ENCODE measurements at places on chromosomes 16 and 17.

DNA sequence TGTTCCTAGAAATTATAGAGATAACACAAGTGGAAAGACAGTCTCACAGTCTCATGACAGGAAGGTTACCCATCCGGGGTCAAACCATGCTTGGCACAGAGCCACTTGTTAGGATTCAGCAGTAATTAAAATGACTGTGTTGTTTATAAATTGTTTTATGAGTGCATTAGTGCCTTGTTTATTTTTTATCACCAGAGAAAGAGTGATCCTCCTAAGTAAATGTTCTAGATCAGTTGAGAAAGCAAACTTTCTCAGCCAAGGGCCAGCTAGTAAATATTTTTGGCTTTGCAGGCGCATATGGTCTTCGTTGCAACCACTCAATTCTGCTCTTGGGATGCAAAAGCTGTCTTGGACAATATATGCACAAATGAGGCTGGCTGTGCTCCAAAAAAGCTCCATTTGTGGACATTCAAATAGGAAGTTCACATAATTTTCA lies 253.9 kb upstream of the CACNG5 start:
- peak; percentile 86 for DNase-seq

- DNase-seq, result no peak
These were observed 120.6 kb downstream of the MAP2K6 start for GRCh38 chr17:69535016-69535570.

DNA sequence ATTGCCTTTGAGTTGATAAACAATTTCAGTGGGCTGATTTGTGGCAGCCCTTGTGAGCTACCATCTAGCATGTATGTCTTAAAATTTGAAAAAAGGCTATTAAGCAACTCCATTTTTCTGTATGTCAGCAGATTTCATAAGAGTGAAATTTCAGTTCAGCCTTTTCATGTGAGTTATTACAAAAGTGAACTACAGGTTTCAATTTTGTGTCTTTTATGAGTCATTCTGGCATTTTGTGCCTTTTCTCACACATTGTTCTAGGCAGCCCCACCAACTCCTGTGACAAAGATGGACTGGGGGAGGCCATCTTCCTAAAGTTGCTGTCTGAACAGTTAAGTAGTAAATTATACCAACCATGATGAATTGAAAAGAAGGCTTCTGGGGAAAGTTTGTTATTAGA lies 52.1 kb downstream of the USP10 start:
- no peak for DNase-seq

GRCh38 chr17:82238472-82239201 lies 9.8 kb downstream of the SLC16A3 start:
- peak; percentile 66 for DNase-seq

DNA sequence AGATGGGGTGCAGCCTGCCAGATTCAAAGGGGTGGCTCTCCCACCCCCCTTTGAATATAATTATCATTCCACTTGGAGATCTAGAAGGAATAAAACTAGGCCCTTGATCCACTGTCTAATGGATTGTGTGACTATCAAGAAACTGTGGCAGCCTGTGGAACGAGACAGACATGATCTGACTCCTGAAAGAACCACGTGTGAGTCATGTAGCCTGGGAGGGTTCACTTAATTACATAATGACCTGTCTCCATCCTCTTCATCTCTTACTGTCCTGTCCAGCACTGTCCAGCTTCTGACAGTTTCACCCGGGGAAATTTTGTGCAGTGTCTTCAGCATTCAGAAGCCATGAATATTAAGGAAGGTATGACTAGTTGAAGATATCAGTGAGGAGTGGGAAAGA lies 43.3 kb upstream of the CDH13 start:
- no peak for DNase-seq

- no peak for DNase-seq
These were observed 612.1 kb downstream of the MAF start for GRCh38 chr16:78988361-78988969.

DNA sequence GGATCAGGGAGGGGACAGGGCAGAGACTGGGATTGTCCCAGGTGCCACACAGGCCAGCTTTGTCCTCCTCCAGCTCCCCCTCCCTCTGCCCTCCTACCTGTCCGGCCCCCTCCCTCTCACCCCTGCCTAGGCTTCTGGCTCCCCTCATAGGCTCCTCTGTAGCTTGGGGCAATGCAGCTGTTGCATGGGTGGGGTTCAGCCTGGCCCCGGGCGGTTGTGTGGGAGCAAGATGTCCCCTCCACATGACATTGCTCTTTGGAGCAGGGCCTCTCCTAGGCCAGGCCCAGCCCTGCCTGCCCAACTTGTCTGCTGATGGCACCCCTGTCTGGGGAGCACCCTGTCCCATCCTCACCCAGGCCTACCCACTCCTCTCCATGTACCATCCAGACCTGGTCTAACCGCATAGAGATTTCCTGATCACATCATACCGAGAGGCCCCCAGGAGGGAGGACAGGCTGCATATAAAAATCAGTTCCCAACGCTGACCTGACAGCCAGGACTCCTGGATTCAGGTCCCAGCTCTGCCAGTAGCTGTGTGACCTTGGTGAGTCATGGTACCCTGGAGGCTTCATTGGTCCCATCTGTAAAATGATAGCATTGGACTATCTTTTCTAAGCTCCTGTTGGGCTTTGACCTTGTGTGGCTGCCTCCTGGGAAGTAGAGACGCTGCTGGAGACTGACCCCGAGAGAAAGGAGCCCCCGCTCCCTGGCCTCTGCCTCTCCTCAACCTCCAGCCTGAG lies 48.8 kb upstream of the DLX4 start:
- no peak for DNase-seq

- peak; percentile 39 for DNase-seq
These were observed 73.9 kb downstream of the RPGRIP1L start for GRCh38 chr16:53629607-53630312.

DNA sequence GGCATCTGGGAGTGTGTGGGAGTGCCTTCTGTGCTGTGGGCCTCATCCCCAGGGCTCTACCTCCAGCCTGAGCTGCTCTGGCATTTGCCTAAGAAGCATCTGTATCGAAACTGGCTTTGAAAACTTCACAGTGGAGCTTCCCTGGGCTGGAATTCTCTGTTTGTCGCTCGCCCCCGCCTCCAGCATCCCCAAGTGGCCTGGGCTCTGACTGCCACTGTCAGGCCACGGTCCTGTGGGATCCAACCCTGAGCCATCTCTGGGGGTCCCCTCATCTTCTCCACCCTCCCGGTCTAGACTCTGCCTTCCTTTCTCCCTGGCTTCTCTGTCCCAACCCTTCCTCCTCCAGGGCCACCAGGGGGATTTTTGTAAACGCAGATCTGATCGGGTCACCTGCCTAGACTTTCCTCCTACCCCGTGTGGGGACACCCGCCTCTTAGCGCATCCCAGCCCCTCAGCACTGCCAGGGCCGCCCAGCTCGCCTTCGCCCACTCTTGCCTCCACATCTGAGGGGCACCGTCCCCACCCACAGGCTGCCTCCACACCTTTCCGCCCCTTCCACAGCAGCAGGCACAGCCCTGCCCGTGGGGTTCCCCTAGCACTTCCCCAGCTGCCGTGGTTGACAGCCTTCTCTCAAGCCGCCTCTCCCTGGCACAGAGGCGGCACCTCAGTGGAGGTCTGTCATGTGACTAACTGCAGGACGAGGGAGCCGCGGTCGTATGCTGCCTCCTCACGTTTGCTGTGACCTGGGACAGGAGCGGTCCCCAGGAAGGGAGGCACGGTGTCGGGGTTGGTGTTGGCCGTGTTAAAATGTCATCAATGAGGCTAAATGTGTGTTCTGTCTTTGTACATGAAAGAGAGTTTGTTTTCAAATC lies 12.0 kb downstream of the TBC1D24 start:
- no peak for DNase-seq

GRCh38 chr16:11203111-11203623 lies 52.8 kb downstream of the SOCS1 start:
- DNase-seq, result no peak

GRCh38 chr17:19244781-19245180 lies 7.6 kb downstream of the EPN2 start:
- no peak for DNase-seq
